HFFc6 (cell line): ENCODE measurements at places on chromosomes 12 and 14.

GRCh38 chr12:118501489-118501888 lies 125.1 kb downstream of the SUDS3 start:
- no peak for DNase-seq

DNA sequence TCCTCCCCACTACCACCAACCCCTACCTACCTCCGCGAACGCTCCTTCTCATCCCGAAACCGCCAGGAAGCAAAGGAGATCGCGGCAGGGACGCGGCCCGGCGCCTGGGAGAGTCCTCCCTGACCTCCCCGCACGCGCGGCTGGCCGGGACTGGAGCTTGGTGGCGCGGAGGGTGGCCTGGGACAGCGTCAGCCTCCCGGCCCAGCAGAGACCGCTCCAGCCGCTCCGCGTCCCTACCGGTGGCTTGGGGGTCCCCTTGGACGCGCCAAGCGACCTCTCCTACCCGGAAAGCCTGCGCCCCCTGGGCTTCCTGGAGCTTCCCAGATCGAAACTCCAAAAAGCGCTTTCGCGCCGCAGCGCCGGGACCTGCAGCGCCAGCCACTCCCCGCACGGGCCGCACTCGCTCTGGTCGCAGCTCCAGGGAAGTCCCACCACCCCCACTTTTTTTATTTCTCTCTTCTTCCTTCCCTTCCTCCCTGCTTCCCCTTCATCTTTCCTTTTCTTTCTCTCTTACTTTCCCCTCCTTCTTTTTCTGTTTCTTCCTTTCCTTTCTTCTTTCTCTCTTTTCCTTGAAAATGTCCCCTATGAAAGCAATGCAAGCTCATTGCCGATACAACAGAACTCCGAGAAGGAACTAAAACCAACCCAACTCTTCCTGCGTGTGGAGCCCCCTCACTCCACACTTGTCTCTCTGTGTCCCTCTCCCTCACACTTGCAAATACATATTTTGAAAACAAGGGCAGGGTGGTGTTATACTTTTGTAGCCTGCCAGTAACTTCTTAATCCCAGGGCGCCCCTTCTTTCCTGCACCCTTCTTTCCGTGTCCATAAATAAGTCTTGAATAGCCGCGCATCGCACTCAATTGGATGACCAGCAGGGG lies 3.8 kb downstream of the DIO3 start:
- no peak for DNase-seq

GRCh38 chr12:124652661-124653060 lies 85.2 kb upstream of the NCOR2 start:
- no peak for DNase-seq

GRCh38 chr12:188910-189621 lies 24.9 kb downstream of the SLC6A12 start:
- DNase-seq, result peak; percentile 17

GRCh38 chr12:122994140-122994675 lies 13.7 kb downstream of the ARL6IP4 start:
- DNase-seq, result no peak

DNA sequence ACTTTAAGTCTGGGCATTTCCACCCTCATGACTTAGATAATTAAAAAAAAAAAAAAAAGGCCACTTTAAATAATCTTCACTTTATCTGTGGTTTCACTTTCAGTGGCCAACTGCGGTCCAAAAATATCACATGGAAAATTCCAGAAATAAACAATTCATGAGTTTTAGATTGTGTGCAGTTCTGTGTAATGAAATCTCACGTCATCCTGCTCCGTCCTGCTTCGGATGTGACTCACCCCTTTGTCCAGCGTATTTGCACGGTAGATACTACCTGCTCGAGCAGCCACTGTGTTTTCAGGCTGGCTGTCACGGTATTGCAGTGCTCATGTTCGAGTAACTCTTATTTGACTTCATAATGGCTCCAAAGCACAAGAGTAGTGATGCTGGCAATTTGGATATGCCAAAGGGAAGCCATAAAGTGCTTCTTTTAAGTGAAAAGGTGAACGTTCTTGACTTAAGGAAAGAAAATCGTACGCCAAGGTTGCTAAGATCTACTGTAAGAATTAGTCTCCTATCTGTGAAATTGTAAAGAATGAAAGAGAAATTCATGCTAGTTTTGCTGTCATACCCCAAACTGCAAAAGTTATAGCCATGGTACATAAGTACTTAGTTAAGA lies 2.4 kb downstream of the E2F7 start:
- DNase-seq, result peak; percentile 69

DNA sequence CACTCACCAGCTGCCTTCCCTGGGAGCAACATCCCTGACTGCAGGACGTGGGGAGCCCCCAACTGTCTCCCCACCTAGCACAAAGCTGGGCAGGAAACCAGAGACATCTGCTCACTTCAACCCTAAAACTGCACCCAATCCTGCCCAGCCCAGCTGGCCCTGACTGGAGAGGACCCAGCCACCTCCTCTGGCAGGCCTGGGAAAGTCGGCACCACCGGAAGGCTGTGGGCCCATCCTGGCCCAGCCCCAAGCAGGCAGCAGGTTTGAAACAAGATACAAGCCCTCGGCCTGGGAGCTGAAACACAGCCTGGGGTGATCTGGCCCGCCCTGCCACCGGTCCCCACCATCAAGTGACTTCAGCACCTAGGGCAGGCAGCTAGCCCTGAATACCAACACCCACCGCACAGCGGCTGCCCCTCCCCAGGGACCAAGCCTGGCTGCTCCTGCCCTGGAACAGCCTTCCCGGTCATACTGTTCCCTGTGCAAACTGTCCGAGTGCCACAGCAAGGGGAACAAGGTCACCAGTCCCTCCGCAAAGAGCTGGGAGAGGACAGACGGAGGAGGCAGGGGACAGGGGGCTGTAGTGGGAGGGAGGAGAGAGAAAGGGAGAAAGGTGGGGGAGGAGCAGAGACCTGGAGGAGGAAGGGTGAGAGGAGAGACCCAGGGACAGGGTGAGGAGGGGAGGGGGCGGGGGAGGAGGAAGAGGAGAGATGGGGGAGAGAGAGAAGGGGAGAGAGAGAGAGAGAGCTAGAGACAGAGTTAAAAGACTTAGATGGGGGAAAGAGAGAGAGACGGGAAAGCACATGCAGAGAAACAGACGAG lies 115.7 kb downstream of the RFLNA start:
- DNase-seq, result no peak

GRCh38 chr12:69066492-69067373 lies 133.8 kb upstream of the CPM start:
- no peak for DNase-seq

DNA sequence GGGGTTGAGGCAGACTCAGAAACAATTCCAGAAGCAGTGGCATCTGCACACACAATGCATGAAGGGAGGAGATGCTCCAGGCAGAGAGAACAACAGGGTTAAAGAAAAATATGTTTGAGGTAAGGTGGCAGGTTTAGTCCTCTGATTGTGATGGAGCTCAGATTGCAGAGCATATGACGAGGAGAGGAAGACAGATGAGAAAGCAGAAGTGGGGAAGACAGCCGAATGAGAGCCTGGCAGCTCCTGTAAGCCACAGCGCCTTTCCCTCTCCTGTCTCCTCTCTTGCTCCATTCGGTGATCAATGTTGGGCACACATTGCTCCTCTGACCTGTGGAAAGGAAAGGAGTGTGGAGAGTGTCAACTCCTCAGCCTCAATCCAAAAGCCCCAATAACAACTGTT lies 372.2 kb downstream of the GXYLT1 start:
- DNase-seq, result no peak

DNA sequence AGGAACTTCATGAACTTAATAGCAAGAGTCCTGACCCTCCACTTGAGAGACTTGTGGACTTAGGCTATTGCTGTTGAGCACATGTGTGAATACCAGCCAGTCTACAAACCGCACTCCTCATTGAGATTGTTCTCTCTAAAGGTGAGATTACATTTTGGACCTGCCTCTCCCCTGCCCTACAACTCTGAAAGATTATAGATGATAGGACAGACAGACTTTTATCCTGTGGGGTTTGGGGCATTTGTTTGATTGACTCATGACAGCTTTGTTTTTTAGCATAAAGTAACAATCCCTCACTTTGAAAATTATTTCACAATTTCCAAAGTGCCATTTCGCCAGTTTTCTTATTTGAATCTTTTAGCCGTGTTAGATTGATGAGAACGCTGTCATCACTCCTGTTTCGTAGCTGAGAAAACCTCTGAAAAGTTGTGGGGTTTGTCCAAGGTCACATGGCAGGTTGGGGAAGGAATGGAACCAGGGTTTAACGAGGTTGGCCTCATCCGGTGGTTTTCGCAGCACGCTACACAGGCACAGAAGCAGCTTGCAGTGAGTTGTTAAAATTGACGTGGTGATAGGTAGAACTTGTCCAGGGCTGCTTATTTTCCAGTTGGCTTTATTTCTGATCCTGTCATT lies 836 bp downstream of the EVL start:
- DNase-seq, result no peak

GRCh38 chr12:6306151-6306550 lies 4.3 kb upstream of the PLEKHG6 start:
- no peak for DNase-seq

GRCh38 chr14:61110316-61111082 lies 129.5 kb downstream of the SLC38A6 start:
- no peak for DNase-seq

DNA sequence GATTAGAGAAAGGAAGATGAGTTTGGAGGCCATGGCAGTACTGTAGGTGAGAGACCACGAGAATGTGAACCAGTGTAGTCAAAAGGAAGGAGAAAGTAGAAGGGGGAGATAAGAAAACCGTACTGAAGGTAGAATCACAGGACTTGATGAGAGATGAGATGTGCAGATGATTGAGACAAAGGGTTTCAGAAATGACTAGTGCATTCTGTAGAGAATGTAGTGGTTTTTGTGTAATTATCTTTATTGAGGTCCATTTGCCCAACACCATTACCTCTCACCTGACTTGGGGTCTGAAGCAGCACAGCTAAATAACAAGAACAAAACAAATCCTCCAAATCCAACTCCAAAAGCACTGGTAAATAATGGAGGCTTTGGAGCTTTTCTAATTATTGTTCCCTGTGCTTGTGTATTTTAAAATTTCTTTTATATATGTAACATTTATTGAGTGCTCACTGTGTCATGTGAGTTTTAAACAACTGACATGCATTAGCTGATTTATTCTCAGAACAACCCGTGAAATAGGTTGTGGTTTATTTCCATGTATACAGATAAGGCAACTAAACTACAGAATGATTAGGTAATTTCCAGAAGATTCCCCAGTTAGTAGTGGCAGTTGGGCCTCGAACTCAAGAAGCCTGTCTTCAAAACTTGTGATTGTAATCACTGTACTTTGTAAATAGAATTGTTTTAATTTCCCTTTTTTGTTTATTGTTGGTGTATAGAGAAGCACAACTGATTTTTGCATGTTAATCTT lies 390.0 kb downstream of the AEBP2 start:
- no peak for DNase-seq

GRCh38 chr14:105005329-105005928 lies 15.5 kb downstream of the CDCA4 start:
- no peak for DNase-seq

DNA sequence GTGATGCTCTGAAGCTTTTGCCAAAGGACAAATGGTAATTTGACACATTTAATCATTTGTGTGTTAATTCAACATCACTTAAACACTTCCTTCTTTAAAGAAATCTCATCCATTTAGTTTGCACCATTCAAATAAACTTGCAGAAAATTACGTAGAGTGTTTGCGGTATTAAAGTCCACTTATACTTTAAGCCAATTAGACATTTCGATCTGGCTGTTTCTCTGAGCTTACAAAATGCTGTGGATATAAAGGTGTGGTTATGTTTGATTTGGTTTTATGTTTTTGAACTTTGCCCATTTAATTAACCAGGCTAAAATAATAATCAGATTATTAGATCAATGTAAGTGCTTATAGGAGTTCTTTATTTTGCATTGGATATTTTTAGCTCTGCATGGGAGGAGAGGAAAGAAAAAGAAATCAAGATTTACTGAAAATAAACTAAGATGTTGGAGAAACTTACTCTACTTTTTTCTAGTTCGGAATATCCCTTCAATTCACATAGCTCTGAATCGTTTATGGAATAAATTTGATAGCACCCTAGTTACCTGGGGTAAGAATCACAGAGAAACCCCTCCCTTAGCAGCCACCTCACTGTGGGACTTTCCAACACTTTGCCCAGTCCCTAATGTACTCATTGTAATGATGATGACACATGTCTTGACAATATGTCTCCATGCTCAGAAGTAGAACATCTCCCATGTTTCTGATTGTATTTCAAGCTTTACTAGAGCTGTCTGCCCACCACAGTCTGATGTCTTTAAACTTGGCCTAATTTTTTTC lies 268.0 kb downstream of the BTG1 start:
- DNase-seq, result no peak

DNA sequence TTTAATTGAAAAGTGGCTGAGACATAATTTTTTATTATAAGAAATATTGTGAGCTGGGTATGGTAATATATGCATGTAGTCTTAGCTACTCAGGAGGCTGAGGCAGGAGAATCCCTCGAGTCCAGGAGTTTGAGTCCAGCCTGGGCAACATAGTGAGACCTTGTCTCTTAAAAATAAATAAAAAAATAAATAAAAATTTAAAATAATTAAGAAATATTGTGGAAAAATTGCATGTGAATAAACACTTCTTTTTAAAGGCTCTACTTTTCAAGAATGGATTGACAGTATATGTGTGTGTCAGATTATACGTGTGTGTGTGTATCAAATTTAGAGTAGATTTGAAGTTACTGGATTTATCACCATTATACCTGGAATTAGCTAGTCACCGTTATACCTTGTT lies 43.2 kb downstream of the ERC1 start:
- DNase-seq, result no peak

DNA sequence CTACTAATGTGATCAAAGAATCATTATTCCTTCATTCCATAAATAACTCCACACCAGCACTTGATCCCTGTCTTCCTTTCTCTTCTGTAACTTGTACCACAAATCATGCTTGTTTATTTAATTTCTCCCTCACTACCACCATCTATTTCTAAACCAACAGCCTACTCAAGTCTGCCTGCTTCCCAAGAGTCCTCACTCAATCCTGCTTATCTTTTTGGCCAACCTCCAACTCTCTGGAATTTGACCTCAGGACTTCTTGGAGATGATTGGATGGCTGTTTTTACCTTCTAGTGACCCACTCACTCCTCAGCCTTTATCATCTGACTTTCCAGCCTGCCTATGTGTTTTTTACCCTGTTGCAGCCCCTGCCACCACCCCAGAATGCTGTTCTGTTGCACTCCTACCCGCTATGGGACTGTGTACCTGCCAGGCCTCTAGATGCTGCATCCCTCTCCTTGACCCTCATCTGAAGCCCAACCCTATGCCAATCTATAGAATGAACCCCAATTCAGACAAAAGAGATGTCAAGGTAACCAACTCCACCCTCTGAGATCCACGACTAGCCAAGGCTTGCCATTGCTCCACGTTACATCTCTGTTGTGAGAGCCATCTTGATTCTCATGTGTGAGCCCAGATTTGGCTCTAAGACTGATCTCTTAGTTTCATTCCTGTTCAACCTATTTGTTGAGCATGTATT lies 150.2 kb upstream of the PLEKHG7 start:
- DNase-seq, result no peak

GRCh38 chr14:20714593-20715250 lies 26.2 kb downstream of the ANG start:
- DNase-seq, result no peak

DNA sequence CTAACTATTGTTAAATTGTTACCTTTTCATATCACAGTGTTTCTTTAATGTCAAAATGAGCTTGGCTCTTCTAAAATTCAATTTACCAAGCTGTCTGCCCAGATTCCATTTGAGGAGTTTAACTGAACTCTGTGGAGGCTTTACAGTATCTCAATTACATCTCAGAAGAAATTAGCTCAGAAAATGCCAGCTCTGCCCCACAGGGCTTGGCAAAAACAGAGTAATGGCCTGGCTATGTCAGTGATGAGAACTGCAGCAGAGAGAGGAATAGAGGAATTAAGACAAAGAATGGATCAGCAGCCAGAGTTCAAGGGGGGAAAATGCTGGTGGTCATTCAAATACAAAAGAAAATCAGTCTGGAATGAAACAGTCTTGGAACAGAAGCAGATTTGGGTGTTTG lies 15.8 kb upstream of the TMTC1 start:
- no peak for DNase-seq
